NCI-H345 (cell line): ENCODE measurements at places on chromosomes 3 and 15.

DNA sequence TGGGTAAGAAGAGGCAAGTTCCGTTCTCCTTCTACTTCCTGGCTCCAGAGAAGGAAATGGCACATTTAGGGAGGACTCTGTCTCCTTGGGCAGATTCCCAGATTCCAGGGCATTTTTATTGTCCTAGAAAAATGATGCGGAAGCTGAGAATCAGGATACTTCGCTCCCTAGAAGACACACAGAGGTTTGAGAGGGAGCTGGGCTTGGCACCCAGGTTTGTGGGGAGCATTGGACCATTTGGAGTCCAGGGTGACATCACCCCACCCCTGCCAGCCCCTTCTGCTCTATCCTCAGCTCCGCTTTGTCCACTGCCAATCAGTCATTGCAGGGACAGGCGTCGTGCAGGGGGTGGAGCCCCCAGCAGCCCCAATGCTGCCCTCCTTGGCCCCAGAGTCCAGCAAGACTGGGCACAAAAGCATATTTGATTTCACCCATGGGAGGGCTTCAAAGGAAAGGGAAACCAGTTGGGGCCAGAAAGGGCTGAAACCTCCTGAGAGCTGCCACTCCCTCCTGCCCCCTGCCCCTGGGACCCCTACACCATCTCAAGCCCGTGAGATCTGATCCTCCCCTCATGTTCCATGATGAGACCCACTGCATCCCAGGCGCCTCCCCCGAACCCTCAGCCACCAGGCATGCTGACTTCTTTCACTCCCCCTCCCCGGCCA lies 129.8 kb upstream of the MEF2A start:
- no peak for DNase-seq

DNA sequence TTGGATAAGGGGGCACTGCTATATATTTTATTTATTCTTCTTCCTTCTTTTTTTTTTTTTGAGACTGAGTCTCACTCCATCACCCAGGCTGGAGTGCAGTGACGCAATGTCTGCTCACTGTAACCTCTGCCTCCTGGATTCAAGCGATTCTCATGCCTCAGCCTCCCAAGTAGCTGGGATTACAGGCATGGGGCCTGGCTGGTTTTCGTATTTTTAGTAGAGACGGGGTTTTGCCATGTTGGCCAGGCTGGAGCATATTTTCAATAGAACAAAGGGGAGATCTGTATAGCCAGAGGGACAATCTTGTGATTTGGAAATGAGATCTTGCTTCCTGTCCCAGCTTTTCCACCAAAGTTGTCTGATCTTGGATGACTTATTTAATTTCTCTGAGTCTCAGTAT lies 133.1 kb upstream of the ABHD17C start:
- DNase-seq, result no peak

DNA sequence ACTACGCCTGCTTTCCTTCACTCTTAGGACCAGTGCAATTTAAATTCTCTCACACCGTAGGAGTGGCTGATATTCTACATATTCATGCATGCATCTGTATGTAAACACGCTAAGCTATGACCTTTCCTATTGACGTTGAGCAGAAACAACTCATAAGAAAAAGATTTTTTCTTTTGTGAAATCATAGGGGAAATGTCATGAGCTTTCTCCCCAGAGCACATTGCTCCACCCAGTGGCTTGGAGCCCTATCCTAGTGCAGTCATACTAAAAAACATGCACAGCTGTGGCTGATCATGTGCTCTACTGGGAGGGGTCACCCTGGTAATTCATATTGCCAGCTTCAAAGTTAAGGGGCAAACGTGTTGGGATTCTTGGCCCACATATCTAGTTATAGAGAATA lies 1.8 kb upstream of the MESD start:
- no peak for DNase-seq

GRCh38 chr3:192916371-192917027 lies 1.2 kb downstream of the MB21D2 start:
- peak; percentile 55 for DNase-seq

GRCh38 chr15:68700455-68701123 lies 120.1 kb downstream of the ANP32A start:
- peak; percentile 67 for DNase-seq

- DNase-seq, result peak; percentile 90
These were observed 791.6 kb upstream of the ARRDC4 start for GRCh38 chr15:97168704-97169475.

DNA sequence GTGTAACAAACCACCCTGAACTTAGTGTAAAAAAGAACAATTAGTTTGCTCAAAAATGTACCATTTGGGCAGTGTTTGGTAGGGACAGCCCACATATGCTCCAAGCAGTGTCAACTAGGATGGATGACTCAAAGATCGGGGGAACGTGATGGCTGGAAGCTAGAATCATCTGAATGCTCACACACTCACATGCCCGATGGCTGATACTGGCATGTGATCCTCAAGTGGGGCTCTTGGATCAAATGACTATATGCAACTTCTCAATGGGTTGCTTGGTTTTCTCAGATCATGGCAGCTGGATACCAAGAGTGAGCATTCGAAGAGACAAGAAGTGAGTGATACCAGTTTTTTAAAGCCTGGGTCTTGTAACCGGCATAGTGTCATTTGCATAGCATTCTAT lies 335.9 kb upstream of the KCNMB2 start:
- no peak for DNase-seq

- DNase-seq, result no peak
These were observed 614.8 kb downstream of the DIPK2A start for GRCh38 chr3:144586382-144586781.
